ELR (cell line): ENCODE measurements at places on chromosomes 5 and 9.
A peak's percentile ranks its signal among the peaks of the same experiment; 100 is the strongest.

DNA sequence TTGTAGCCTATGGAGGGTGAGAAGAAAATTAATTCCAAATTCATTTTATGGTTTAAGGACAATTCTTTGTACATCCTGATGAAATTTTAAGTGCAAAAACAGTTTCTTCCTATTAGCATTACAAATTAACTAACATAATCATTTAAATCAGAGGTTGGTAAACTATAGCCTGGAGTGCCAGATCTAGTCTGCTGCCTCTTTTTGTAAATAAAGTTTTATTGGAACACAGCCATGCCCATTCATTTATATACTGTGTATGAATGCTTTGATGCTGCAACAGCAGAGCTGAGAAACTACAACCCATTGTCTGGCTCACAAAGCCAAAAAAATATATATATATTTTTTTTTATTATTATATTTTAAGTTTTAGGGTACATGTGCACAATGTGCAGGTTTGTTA lies 80.2 kb downstream of the FNIP1 start:
- no peak for DNase-seq

- peak; percentile 89 for DNase-seq
These were observed 600.1 kb upstream of the RGMB start for GRCh38 chr5:98173334-98173733.

DNA sequence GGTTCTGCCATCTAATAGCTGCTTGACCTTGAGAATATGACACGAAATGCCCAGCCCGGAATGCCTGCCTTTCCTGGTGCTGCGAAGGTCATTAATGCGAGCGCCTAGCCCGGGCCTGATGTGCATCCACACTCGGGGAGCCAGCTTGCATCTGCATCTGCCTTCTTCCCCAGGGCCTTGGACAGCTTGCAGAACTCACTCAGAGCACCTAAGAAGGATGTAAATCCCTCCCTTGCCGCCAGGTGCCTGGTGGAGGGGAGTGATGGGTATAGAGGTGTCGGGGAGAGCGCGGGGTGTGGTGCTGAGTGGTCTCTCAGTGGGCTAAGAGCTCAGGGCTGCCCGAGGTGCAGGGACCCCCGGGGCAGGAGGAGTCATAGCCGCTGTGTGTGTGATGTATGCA lies 127.2 kb downstream of the MRPL36 start:
- DNase-seq, result no peak

GRCh38 chr9:78013934-78014333 lies 17.7 kb downstream of the GNAQ start:
- no peak for DNase-seq

- peak; percentile 78 for DNase-seq
These were observed 13.1 kb downstream of the HMHB1 start for GRCh38 chr5:143824851-143825720.

DNA sequence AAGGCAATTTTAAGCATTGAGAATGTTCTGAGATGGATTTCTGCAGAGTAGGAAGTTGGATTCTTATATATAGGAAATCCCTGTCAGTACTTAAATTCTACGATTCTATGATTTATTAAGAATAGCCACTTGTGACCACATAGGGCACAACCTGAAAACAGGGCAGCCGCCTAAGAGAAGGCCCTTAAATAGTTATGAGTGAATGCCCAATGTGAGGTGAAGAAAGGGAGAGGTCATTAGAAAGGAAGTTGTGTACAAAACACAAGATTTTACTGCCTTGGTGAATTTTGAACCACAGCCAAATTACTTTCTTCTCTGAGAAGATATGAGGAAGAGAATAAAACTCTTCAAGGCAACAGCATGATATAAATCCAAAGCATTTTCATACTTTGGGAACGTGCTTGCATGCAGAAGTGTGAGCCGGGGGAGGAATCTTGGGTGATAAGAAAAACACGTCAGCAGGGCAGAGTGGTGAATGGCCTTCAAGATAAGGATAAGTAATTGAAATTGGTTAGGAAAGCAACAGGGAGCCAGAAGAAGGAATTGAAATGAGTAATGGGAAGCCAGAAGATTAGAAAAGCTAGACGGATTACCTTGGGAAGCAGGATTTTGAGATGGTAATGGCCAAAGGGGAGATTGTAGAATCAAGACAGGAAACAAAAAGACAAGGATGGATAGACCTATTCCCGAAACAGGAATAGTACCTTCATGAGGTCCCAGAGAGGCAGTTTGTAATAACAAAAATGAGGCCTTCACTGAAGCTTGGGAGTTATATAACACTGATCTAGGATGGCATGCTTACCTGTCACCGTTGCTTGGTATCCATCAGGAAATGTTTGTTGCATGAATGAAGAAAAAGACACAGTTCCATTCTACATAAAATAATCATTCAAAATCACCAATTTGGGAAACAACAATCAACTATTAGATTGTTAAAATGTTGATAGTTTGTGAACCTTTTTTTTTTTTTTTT lies 244.3 kb downstream of the PDE4D start:
- DNase-seq, result no peak

DNA sequence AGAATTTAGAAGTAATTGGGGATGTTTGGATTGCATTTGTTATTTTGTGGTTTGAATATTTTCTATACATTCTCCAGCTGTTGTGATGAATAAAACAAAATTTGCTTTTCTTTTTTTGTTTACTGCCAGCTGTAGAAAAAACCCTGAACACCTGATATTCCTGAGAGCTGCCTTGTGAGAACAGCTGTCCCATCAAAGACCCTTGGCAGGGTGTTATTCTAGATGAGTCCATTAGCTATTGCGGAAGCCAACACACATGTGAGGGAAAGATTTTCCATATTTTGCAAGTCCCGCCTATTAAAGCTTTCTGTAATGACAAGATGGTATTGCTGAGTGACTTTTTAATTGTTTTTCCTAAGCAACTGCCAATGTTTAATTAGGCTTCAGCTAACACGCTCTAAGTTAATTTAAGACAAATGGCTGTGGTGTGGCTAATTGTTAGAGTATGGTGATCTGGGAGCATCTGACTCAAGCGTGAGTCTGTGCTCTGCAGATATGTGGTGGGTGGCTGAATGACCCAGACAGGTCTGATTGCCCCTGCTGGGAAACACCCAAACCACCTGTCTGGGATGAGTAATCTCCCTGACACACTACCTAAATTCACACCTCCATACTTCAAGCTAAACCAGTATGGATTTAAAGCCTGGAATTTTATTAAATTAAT lies 86.5 kb upstream of the PRLR start:
- DNase-seq, result no peak

- no peak for DNase-seq
These were observed 13.9 kb upstream of the ANXA6 start for GRCh38 chr5:151171529-151171928.

DNA sequence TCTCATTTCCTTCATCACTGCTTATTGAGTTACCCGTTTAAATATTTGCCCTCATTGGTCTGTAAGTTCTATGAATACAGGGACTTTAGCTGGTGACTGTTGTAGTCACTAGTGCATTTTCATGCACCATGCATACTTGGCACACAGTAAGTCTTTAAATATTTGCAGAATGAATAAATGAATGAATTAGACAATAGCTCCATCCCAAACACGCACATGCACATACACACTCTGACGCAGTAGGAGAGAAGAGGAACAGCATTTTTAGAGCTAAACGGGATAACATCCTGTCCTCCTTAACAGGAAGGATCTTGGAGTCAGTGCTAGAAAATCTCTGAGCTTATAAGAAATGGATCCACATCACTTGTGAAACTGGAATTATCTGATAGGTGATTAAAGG lies 447.7 kb downstream of the KIF4B start:
- no peak for DNase-seq
